Endothelial cell of umbilical vein (primary cell): ENCODE measurements at places on chromosomes 1 and 21. TPM values are rescaled to one million over a fixed set of nuclear protein-coding genes. Genes with fewer than 3 reads are reported as not detected.

The VANGL1 gene
- total RNA-seq: 23.4 and 24.8 TPM in 2 replicates

The HJV gene
- total RNA-seq: not detected in 2 replicates

The PPIH gene
- 49.3 and 52.1 TPM in 2 replicates for total RNA-seq

- no peak for DNase-seq
Measured at GRCh38 chr1:85280636-85281035, 4.2 kb upstream of the BCL10 start.

DNA sequence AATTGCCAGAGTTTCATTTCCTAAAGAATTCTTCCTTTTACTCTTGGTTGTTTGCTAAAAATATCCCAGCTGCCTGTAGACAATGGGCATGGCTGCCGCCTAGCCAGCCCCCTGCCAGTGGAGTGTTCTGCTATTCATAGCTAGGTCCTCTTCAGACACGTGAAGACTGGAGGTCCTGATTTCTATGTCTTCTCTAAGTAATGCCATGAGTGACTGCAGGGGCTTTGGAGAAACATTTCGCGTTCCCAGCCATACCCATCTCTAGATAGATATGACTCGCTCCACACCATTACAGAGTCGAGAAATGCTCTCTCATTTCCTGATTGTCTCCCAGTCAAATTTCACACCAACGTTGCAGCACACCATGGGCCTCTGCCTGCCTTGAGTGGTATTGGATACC is 99.5 kb upstream of the BACE2 start:
- no peak for DNase-seq

DNA sequence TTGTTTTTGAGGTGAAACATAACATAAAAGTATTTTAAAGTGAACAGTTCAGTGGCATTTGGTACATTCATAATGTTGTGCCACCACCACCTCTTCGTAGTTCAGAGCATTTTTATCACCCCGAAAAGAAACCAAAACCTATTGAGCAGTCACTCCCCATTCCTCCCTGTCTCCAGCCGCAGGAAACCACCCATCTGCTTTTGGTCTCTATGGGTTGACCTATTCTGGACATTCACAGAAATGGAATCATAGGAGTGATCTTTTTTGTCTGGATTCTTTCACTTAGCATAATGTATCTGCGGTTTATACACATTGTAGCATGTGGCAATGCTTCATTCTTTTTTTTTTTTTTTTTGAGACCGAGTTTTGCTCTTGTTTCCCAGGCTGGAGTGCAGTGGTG is 141.2 kb downstream of the VPS13D start:
- no peak for DNase-seq

DNA sequence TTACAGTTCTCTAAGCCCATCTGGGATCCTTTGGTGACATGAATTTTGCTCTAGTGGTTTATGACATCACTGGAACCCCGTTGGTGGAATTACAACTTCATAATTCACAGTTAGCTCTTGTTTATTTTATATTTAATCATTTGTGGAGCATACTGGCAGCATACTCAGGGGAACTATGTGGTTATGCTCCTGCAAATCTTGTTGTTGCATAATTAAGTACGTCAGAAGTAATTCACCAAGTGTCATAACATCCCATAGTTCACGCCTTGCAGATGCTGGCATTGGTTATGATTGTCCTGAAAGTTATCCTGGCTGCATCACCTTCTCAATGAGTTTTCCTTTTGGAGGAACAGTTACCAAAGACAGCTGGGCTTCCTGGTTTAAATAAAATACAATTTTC is 16.5 kb downstream of the PRRX1 start:
- no peak for DNase-seq

DNA sequence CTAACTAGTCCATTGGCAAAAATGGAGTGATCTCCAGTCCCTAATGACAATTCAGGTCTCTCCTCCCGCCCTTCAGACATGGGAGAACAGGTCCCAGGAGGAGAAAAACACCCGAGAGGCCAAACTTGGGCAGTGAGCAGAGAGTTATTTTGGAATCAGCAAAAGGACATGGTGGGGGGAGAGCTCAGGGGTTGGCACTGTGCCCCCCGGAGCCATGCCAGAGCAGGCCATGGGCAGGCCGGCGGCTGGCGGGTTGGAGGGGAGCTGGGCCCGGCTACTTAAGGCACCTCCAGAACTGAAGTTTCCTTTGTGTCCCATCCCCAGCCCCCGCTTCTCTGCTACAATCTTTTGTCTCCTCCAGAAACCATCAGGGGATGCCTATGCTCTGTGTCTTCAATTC is 7.1 kb downstream of the LGR6 start:
- DNase-seq: no peak

- DNase-seq: no peak
Measured at GRCh38 chr21:25298512-25299491, 308.5 kb downstream of the MRPL39 start.

DNA sequence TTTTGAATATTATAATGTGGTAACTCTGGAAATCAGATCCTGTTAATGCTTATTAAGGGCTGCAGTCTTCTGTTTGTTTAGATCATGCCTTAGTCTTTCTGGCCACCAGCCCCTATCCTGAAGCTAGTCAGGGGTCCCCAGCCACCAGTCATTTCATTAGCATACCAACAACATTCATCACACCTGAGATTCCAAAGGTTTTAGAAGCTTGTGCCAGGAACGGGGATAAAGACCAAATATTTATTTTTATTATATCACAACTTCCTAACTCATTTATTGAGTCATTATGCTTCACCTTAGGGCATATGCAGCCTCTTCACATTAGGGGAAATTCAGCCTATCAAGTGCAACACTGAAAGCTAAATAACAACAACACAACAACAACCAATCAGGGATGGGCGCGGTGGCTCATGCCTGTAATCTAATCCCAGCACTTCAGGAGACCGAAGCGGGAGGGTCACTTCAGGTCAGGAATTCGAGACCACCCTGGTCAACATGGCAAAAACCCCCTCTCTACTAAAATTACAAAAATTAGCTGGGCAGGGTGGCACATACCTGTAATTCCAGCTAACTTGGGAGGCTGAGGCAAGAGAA is 2.9 kb upstream of the PSEN2 start:
- DNase-seq: no peak
